Effector CD8-positive, alpha-beta T cell (primary cell): ENCODE measurements at places on chromosomes 2 and 18.

DNA sequence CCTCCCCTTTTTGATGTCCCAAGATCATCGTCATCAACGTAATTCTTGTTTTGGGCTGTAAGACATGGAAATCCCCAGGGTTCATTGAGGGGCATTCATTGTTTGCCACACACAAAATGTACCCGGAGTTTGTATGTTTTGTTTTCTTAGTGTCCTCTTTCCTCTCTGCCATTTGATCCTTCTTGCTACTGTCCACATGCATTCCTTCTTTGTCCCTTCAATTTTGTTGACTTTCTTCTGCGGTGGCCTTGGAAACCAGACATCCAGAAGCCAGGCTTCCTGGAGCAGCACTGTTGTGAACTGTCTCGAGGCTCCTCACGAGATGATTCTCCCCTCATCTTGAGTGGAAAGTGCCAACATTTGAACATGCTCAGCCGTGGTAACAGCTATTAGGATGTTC, 24.8 kb downstream of the IGFBP2 start:
- DNase-seq, result no peak

- DNase-seq, result no peak
Measured at GRCh38 chr2:127100251-127101047, 6.5 kb downstream of the BIN1 start.

- DNase-seq, result no peak
Measured at GRCh38 chr2:158994920-158995676, 26.7 kb downstream of the TANC1 start.

- no peak for DNase-seq
Measured at GRCh38 chr2:25528173-25528572, 145.2 kb downstream of the DTNB start.

- no peak for DNase-seq
Measured at GRCh38 chr2:133266041-133266925, 302.0 kb downstream of the NCKAP5 start.

- DNase-seq, result no peak
Measured at GRCh38 chr2:199586646-199587045, 128.9 kb upstream of the SATB2 start.

GRCh38 chr2:102033031-102033749, 41.4 kb downstream of the IL1R2 start:
- no peak for DNase-seq

DNA sequence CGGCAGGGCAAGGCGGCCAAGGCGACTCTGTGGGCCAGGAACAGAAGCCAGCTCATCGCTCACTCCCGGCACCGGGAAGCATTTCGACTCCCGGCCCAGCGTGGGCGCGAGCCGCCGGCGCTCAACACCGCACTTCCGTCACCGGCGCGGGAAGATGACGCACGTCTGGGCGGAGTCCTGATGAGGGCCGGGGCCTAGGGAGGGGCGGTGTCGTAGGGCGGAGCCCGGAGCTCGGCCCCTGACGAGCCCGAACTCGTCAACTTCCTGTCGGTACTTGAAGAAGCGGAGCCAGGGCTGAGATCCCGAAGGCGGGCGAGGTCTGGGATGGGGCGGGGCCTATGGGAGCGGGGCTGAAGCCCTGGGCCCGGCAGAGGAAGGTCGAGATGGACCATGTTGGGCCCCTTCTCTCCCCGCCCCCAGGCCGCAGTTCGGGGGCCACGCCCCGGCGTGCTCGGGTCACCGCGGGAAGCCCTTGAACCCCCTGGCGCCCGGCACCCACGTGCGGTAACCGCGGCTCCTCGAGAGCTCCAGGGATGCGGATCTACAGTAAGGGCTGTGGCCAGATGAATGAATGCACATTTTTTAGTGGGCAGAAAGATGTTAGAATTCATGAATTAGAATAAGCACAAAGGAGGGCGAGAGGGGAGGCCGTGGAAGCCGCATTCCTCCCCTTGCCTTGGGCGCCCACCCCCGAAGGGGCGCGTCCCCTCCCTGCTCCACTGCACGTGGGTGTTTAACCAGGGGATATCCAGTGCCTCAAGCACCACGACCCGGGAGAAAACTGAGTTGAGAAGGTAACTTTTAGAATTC, at the start of gene RNASEH1:
RNASEH1 (minus strand) TSS at position 129 of the 810 bp plus-strand sequence; CDS start at position 56, 73 bp downstream.
- peak; percentile 97 for DNase-seq

DNA sequence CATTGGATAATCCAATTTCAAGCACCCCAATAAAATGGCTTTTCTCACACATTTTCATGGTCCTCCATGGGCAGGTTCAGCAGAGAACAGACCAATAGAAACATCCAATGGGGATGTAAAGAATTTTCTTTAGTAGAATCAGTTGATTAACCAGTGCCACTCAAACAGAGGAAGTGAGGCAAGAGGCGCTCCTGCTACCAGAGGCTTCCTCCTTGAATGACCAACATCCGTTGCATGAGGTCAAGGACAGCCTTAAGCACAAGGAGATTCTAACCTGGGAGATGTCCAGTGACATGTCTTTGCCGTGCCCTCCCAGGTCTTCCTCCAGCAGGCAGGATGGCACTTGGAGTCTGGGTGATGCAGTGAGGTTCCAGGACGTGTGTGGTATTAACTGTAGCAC, 146.6 kb downstream of the PIEZO2 start:
- no peak for DNase-seq

- DNase-seq, result no peak
Measured at GRCh38 chr2:209661286-209661894, 110.2 kb upstream of the UNC80 start.

- no peak for DNase-seq
Measured at GRCh38 chr2:99880148-99880963, 262.0 kb downstream of the AFF3 start.

GRCh38 chr18:31424383-31424988, 23.1 kb upstream of the DSG3 start:
- DNase-seq, result no peak

GRCh38 chr2:46801731-46802664, 113.6 kb downstream of the MCFD2 start:
- no peak for DNase-seq

GRCh38 chr2:175918935-175919334, 83.1 kb downstream of the LNPK start:
- DNase-seq, result no peak

- no peak for DNase-seq
Measured at GRCh38 chr18:45851161-45851925, 25.9 kb downstream of the SIGLEC15 start.

- no peak for DNase-seq
Measured at GRCh38 chr2:32900246-32900973, 46.3 kb upstream of the LTBP1 start.

DNA sequence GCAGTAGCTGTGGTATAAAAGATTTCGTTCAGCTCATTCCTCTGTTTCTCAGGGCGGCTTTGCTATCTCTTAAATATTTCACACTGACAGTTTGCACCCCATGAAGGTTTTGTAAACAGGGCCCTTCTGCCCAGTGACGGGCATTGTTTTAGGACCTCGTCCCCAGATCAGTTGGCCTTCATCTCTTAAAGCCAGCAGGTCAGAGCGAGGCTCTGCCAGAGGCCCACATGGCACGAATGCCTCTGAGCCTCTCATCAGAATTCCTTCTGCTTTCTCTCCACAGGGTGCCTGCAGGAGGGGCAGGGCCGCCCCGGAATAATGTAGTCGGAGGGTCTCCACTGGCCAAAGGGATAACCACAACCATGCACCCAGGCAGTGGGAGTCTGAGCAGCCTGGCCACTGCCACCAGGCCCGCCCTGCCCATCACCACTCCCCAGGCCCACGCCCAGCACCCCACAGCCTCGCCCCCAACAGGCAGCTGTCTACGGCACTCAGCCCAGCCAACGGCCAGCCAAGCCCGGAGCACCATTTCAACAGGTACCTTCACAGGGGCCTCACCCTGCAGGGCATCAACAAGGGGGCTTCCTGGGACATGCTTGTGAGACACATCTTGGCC, 177.0 kb downstream of the SEPTIN10 start:
- no peak for DNase-seq

DNA sequence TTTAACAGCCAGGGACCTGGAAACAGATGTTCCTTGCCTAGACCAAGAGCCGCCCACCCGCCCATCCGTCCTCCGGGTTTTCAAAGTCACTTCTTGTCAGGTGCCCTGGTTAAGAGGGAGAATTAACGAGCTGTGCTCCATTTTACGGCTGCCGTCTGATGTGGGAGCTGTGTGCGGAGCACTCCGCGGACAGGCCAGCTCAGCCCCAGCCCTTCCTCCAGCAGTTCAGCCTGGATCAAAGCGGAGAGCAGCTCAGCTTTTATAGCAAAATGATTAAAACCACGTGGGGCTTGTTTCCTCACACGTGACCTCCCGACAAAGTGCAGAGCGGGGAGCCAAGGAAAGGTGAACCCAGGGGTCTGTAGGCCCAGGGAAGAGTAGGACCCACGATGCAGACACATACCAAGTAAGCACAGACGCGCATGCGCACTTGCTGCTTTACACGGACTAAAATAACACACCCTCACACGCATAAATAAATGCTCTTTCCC, 46.1 kb upstream of the PKDCC start:
- DNase-seq, result no peak

DNA sequence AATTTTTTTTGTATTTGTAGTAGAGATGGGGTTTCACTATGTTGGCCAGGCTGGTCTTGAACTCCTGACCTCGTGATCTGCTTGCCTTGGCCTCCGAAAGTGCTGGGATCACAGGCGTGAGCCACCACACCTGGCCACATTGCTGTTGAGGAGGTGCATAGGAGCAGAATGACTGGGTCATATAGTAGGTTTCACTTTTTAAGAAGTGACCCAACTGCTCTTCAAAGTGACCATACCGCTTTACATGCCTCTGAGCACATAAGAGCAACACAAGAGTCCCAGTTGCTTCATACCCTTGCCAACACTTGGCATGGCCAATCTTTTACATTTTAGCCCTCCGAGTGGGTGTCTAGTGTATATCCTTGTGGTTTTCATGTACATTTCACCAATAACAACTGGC, 28.9 kb downstream of the RRM2 start:
- DNase-seq, result no peak

DNA sequence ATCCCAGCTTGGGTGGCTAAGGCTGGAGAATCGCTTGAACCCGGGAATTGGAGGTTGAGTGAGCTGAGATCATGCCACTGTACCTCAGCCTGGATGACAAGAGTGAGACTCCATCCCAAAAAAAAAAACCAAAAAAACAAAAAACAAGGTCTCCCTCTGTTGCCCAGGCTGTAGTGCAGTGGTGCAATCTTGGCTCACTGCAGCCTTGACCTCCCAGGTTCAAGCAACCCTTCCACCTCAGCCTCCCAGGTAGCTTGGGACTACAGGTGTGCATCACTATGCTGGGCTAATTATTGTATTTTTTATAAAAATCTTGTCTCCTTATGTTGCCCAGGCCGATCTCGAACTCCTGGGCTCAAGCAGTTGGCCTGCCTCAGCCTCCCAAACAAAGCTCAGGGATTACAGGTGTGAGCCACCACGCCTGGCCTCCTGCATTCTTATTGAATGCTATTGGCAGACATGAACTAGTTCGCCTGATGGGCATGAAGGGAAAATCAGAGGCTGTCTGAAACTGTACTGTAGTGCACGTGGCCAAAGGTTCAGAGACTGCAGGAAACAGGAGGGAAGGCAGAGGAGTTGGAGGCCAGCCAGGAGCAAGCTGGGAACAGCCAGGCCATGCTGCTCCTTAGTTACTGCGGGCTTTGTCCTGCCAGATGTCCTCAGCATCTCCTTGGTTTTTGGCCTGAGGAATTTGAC, 16.0 kb upstream of the ASXL2 start:
- DNase-seq, result no peak

GRCh38 chr2:86383844-86384243, 46.4 kb upstream of the REEP1 start:
- no peak for DNase-seq

DNA sequence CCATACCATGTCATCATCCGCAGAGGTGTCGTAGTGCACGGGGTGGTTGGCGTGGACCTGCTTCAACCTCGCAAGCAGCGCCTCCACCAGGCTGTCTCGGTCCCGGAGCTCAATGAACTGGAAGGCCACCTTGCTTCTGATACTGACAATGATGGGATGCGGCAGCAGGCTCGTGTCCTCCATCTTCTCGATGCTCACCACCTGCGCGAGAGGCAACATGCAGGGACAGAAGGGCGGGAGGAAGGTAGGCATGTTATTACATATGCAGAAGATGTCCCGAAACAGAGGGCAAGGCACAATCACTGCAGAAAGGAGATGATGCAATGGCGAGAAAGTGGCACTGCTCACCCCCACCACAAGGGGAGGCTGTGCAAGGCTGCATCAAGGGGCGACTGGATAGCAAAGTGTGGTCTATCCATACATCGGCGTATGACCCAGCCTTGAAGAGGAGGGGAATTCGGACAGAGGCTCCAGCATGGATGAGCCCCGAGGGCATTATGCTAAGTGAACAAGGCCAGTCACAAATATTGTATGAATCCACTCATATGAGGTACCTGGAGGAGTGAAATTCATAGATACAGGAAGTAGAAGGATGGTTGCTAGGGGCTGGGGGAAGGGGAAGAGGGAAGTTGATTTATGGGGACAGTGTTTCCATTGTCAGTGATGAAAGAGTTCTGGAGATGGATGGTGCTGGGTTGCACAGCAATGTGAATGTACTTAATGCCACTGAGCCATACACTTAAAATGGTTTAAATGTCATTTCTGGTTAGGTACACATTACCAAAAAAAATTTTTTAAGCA, 36.6 kb downstream of the RPL31 start:
- DNase-seq, result no peak

GRCh38 chr2:126781806-126782205, 116.9 kb upstream of the TEX51 start:
- DNase-seq, result no peak

DNA sequence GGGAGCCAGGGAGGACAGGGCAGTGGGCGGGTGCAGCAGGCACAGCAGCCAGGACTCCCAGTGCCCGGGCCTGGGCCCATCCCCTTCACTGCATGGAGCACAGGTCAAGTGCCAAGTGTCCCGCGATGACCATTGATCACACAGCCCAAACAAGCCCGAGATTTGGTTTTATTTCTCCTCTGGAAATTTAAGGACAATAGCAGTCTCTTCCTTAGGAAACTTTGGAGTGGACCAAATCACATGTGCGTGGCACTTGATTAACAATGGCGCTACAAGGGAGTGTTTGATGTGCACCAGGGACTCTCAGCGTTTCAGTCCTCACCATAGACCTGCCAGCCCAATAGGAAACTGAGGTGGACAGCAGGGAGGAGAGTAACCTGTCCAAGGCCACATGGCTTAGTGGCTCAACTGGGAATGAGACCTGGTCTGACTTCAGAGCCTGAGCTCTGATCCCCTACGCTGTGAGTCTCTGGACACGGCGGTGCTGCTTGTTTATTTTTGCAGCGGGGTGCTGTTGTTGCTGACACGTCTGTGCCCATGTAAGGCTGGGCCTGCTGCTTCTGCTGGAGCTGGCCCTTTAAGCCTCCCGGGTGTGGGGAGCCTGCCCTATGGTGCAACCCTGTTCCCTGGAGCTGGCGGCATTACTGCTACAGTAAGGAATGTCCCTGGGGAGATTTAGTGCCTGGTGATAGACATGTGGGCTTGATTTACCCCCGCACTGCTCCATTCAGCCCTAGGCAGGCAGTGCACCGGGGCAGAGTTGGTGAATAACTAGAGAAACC, 194.2 kb downstream of the INHBB start:
- no peak for DNase-seq

- no peak for DNase-seq
Measured at GRCh38 chr18:70982292-70982691, 693.4 kb downstream of the SOCS6 start.

DNA sequence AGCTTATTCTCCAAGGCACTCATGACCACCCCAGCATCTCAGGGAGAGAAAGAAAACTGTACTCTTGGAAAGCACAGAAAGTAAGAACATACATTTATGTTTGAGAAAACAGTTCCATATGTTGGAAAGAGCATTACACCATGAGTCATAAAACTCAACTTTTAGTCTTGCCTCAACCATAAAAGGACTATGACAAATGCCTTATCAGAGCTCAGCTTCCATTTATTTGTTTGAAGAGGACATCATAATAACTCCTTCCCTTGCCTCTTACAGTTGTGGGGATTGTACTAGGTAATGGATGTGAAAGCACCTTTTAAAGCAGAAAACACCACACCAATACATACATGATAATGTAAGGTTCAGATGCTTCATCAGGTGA, 370.8 kb downstream of the LNPK start:
- DNase-seq, result no peak
